NCI-H187 (cell line): ENCODE measurements at places on chromosomes 1 and 21.

DNA sequence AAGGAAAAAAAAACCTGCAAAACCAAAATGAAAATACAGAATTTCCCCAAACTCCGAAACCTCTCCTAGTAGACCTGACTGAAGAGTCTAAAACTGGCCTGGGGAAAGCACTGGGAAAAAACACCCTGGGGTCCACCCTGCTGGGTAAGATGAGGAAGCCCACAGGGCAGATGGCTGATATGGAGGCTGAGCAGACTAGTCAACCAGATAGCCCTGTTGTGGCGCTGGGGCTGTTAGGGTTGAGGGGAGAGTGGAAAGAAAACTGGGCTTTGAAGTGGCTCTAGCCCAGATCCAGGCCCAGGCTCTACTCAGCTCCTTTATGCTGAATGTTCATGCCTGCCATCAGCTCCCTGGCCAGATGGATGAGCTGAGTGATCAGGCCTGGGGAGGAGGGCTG lies 6.8 kb upstream of the SLAMF1 start:
- no peak for DNase-seq

DNA sequence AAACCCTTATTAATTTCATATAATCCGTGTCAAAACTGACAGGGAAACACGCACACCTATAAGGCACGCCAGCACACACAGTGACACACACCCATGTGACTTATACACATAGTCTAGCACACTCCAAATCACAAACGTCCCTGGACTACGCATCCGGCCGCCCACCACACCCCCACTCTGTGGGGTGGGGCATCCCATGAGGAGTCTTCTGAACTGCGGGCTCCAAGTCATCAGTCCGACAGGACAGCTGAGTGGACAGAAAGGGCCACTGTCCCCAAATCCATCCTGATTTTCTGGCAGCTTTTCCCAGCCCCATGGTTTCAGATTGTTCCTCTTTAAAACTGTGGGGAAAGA lies 829 bp downstream of the PEA15 start:
- no peak for DNase-seq

GRCh38 chr1:9910076-9910422 lies at the start of gene CTNNBIP1:
Gene CTNNBIP1 (minus strand): TSS chr1:9910269. CDS start chr1:9872064, 38,205 bp downstream.
- no peak for DNase-seq

GRCh38 chr1:77406661-77407060 lies 124.8 kb downstream of the AK5 start:
- no peak for DNase-seq

DNA sequence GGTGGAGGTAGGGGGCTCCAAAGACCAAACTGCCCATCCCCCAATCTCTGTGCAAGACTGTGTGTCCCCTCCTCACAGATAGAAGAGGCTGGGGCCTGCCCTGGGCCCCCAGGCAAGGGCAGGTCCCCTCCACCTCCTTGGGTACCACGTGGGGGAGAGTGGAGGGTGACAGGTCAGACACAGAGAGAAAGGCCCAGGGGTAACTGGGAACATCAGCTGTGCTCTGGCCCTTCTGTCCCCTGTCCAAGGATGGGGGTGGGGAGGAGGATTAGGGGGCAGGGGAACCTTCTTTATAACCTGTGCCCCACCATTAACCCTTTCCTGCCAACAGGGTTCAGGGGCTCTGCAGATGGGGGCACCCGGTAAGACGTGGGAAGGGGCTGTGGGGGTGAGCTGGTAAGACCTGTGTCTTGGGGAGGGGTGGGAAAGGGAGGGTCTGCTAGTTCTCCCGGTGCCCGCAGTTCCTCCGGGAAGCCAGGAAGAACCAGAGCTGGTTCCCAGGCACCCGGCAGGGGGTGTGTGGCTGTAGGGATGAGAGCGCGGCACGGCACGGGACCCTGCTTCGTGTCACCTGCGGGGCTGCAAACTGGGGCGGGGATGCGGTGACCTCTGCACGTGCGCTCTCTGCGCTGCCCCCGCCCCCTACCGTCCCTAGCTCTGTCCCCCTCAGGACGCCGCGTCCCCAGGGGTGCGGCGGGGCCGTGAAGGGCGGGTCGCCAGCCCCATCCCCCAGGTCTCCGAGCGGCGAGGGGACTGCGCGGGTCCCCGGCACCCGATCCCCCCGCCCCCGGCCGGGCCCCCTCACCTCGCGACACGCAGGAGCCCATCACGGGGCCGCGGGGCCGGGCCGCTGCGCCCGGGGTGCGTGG lies 601 bp downstream of the FAM131C start:
- DNase-seq: no peak

DNA sequence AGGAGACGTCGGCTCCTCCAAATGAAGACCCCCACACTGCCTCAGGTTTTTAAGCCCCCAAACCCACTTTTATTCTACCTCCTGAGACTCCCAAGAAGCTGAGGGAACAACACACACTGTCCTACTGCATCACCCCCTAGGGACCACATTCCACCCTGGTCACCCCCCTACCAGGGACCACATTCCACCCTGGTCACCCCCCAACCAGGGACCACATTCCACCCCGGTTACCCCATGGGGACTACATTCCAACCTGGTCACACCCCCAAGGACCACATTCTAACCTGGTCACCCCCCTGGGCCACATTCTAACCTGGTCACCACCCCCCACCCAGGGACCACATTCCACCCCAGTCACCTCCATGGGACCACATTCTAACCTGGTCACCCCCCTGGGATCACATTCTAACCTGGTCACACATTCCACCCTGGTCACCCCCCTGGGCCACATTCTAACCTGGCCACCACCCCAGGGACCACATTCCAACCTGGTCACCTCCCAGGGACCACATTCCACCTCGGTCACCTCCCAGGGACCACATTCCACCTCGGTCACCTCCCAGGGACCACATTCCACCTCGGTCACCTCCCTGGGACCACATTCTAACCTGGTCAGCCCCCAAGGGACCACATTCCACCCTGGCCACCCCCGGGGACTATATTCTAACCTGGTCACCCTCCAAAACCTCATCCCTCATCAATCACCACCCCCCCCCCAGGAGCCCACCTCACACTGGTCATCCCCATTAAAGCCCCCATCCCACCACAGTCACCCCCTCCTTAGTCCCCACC lies 587.6 kb downstream of the NPHP4 start:
- no peak for DNase-seq

DNA sequence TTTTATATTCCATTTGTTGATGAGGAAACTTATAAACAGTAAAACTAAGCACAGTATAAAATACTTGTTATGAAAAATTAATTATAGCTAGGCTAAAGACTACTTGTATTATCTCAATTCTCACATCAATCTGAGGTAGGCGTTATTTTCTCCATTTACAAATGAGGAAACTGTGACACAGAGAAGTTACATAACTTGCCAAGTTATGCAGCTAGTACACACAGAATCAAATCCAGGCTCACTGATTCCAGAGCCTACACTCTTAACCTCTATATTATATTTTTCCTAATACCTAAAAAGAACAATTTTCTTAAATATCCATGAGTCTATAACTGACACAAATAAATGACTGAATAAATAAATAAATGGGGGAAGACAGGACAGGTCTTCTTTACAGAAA lies 11.2 kb upstream of the VPS45 start:
- DNase-seq: no peak

GRCh38 chr21:32930673-32931072 lies 95.1 kb upstream of the OLIG2 start:
- DNase-seq: no peak

- no peak for DNase-seq
These were observed 75.1 kb downstream of the VPS26C start for GRCh38 chr21:37192019-37192418.

- no peak for DNase-seq
These were observed 808 bp downstream of the MAP3K21 start for GRCh38 chr1:233328142-233328921.

- DNase-seq: no peak
These were observed 57.4 kb upstream of the C1orf21 start for GRCh38 chr1:184329245-184329953.

GRCh38 chr1:25742316-25742715 lies 57.7 kb upstream of the SELENON start:
- DNase-seq: no peak
